Smooth muscle cell of trachea (primary cell): ENCODE measurements at places on chromosomes 1 and 21. TPM values are rescaled to one million over a fixed set of nuclear protein-coding genes. Genes with fewer than 3 reads are reported as not detected.

ODR4 gene
- total RNA-seq, result 15.5 and 18.8 TPM in 2 replicates

BATF3 gene
- total RNA-seq, result 1.2 and 3.1 TPM in 2 replicates

DNALI1 gene
- 5.5 and 7.9 TPM in 2 replicates for total RNA-seq

NTNG1 gene
- total RNA-seq, result 5.0 and 11.6 TPM in 2 replicates

S100A2 gene
- total RNA-seq, result 3.3 and 6.0 TPM in 2 replicates

SYNC gene
- total RNA-seq, result 67.1 and 136 TPM in 2 replicates

AMY2A gene
- not detected in 2 replicates for total RNA-seq

PPIAL4G gene
- not detected in 2 replicates for total RNA-seq

UBQLN4 gene
- 10.9 and 12.9 TPM in 2 replicates for total RNA-seq

RIIAD1 gene
- total RNA-seq, result not detected in 2 replicates

KIF1B gene
- 31.1 and 43.6 TPM in 2 replicates for total RNA-seq

NBPF4 gene
- total RNA-seq, result not detected in 2 replicates

CTTNBP2NL gene
- total RNA-seq, result 12.6 and 19.2 TPM in 2 replicates

GLMN gene
- total RNA-seq, result 6.3 and 12.2 TPM in 2 replicates
